ENCODE measurements at places on chromosomes 4 and X.

- DNase-seq = no peak
Observed at GRCh38 chr4:74235135-74235534, 73.1 kb upstream of the EPGN start.

DNA sequence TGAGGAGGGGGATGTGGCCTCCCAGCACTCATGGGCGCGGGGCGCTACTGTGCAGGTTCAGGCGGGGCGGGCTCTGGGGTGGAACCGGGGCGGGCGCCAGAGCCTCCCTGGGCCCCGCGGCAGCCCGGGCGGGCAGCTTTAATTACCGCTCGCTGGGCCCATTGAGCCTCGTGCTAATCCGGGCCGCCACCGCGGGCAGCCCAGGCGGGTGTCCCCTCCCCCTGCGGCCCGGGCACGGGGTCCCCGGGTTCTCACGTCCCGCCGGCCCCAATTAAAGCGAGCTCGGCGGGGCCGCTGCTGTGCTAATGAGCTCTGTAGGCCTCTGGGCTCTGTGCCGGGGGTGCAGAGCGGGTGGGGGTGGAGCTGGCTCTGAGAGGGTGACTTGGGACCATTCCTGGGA lies 22.8 kb upstream of the FGFR3 start:
- DNase-seq = no peak

GRCh38 chr4:8818063-8818881 lies 53.4 kb downstream of the HMX1 start:
- no peak for DNase-seq

DNA sequence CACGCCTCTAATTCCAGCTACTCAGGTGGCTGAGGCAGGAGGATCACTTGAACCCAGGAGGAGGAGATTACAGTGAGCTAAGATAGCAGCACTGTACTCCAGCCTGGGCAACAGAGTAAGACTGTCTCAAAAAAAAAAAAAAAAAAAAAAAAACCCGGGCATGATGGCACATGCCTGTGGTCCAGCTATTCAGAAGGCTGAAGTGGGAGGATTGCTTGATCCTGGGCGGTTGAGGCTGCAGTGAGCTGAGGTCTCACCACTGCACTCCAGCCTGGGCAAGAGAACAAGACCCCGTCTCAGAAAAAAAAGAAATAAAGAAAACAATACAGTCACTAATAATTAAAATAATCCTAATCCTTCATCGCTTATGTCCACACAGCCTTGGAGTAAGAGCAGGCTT lies 68.1 kb downstream of the APBB2 start:
- no peak for DNase-seq

- no peak for DNase-seq
Observed at GRCh38 chr4:147773261-147774184, 41.6 kb downstream of the ARHGAP10 start.

DNA sequence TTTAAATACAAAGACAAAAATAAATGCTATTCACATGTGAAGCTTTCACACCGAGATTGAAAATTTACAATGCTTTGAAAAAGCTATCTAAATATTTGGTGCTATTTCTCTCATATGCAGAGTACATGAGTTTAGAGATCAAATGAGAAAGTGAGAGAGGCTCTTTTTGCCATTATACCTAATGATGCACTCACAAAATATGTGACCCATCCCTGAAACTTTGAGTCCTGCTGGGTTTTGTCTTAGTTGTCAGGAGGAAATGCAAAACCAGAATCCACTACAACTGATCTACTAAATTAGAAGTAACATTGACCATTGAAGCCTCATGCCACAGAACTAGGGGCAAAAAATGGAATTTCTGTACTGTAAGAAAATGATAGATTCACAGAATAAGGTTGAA lies 251.7 kb downstream of the MAPK10 start:
- no peak for DNase-seq

DNA sequence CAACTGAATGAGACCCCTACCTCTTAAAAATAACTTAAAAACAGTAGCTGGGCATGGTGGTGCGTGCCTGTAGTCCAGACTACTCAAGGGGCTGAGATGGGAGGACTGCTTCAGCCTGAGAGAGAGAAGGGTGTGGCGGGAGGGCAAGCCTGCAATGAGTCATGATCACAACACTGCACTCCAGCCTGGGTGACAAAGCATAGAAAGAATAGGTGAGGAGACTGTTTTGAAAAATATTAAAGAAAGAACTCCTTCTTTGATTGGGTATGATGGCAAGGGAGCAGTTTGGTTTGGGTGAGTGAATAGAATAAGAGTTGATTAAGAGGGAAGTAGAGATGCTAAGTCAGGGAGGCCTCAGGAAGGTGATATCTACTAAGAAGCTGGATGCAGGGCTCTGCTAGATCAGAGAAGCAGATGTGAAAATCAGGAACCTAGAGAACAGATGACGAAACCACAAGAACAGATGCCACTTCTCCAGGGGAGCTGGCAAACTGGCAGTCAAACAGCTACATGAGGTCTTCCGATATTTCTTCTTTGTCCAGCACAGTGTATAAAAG lies 318.6 kb downstream of the OPHN1 start:
- DNase-seq = no peak

- no peak for DNase-seq
Observed at GRCh38 chrX:139936259-139936658, 3.4 kb upstream of the ATP11C start.

DNA sequence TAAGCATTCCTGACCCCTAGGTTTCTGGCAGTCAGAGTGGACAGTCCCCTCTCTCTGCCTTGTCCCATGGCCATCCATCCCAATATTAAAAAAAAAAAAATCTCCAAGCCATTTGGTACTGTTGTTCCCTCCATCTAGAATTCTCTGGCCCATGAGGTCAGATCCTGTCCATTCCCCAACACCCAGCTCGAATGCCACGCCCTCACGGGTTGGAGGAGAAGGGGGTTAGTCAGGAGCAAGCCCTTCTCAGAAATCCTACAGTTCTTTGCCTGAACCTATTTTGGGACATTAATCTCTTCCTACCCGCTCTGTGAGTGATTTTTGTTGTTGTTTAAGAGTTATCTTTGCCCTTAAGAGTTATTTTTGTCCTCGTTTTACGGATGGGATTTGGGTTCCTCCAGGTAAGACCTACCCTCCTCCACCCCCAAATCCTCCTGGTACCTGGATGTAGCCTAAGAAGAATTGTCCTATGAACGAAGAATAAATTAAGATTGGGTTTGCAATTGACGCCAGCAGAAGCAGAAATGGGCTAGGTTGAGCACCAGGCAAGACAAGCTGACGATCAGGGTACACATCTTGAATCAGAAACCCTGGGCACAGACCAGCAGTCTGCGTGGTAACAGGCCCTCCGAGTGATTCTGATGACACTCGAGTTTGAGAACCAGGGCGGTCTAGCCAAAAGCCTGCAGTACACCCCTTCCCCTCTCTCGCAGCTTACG lies 977 bp downstream of the RNF175 start:
- DNase-seq = no peak

DNA sequence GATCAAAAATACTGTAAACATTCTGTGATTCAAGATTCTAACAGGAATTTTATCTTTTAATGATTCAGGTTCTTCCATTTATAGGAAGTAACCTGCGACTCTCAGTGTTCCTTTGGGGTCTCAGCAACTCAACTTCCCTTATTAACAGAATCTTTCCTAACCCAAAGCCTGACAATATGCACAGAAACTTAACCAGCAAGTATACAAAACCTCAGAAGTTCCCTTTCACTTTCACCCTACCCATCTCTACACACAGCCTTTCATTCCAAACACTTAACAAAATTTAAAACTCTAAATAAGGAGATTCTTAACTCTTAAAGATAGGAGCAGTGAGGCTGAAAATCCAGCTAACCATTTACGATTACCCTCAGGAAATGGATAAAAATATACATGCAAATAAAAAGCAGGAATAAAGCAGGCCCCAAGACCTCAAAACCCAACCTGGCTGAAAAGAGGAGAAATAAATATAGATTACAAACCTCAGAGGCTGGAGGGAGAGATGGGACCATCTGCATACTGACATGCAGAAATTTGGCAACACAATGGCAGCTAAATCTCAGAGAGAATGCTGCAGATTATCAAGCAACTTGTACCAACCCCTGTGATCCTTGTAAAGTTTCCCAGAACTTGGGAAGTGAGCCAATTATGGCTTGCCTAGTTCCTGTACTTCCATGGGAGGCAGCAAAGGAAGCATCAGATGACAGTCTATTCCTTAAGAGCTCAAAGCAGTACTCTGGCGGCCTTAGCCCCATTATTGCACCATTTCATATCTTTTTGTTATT lies 101.0 kb downstream of the ATP11C start:
- no peak for DNase-seq

GRCh38 chrX:1727531-1728027 lies 112.7 kb downstream of the ASMT start:
- DNase-seq = no peak

DNA sequence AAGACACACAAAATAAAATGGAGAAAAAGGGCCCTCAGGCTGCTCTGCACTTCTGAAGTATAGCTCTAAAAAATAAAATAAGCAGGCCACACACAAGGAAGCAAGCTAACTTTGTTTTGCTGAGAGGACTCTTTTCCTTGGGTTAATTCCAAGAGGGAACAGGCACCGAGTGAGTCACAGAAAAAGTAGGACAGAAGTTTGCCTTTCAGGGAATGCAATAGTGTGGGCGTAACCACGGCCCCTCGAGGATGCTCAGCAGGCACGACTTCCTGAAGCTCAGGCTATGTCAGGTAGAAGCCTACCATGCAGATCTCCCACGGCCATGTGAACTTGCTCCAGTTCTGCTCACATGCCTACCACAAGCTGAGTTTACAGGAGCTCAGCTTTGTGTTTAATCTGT lies 22.1 kb downstream of the PPP1R2C start:
- no peak for DNase-seq

GRCh38 chr4:7745301-7745885 lies 194.3 kb downstream of the AFAP1 start:
- no peak for DNase-seq

DNA sequence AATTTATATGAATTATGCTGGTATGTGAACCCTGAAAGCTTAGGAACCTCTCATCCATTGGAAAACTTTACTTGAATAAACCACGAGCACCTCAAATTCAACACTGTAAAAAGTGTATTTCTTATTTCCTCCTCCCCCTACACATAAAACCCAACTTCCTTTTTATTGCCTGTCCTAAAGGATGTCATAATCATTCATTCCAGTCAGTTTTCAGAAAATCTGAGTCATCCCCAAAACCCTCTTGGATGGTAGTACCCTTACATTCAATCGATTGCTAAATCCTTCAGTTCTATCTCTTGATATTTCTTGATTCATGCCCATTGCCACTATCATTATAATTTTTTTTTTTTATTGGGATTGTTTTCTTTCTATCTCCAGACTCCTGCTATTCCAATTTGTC lies 91.1 kb upstream of the ATP8A1 start:
- DNase-seq = no peak
